ENCODE measurements at places on chromosomes 6 and 20. TPM values are rescaled to one million over a fixed set of nuclear protein-coding genes. Genes with fewer than 3 reads are reported as not detected.

Gene EGFL8
- 17.4 TPM for total RNA-seq

Gene SIRPA
- total RNA-seq: 5.9 TPM

Gene COL11A2
- 4.4 TPM for total RNA-seq

Gene PPP1R14C
- 1.1 TPM for total RNA-seq

Gene SIGLEC1
- 0.04 TPM for total RNA-seq

Gene FAM83B
- total RNA-seq: 3.9 TPM

Gene GSTA1
- total RNA-seq: 0.89 TPM
